ENCODE measurements at places on chromosomes 2 and 18.

DNA sequence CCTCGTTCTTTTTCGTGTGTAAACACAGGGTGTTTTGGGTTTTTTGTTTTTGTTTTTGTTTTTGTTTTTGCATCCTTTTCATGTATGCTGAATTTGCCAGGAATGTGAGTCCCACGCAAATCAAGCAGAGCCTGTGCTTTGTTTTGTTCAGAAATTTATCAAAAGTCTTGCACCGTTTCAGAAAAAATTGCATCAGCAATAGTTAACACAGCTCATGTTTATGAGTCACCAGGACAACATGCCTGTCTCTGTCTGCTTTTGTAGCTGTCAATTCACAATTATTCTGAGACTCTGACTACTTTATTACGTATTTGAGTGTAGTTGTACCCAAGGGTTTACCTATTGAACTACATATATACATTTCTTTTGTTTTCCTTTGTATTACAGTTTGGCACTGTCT is 38.3 kb downstream of the MRPL44 start:
- no peak for DNase-seq

GRCh38 chr18:63907664-63908063 is at the start of gene SERPINB10:
Gene SERPINB10 (plus strand): TSS chr18:63907958. CDS start chr18:63915511, 7,553 bp downstream.
- no peak for DNase-seq

- DNase-seq: peak; percentile 60
These were observed 182.7 kb downstream of the RPIA start for GRCh38 chr2:88874063-88874657.

DNA sequence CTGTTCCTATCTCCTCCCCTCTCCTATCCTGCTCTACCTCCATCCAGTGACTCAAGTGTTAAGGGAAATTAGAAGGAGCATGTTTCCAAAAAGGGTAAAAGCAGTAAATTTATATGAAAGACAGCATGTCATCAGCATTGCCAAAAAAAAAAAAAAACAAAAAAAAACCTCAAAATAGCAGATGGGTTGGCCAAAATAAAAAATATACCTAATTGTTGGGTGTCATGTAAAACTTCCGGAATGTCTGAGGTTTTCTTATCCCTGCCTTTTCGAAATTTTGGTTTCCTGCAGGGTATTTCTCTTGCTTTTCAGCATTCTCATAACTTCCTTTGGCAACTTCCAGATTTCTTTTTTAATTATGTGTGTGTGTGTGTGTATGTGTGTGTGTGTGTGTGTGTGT is 241.6 kb upstream of the FN1 start:
- DNase-seq: no peak

DNA sequence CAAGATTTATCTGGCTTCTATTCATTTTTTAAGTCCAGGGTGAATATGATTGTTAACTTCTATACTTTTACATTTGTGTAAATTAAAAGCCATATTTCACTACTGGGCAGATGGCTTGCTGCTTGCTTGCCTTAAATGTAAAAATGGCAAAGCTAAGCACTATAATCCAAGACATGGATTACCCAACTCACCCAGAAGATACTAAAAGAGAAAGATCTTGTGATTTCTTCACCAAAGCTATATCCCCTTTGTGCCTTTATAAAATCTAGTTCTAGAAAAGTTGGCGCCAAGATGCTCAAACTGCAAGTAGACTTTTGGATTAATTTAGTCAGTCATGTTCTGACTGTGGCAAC is 48.7 kb upstream of the PKDCC start:
- DNase-seq: no peak

- DNase-seq: no peak
These were observed 303.7 kb downstream of the SS18 start for GRCh38 chr18:25786758-25787157.

Data from CD4-positive, alpha-beta T cell treated with Interleukin-4 for 4 hours (primary cell).